ENCODE measurements at places on chromosomes 5 and 9. TPM values are rescaled to one million over a fixed set of nuclear protein-coding genes. Genes with fewer than 3 reads are reported as not detected.

GRCh38 chr5:167895899-167896659 lies 395.4 kb upstream of the WWC1 start:
- no peaks in the 10 kb centered on the region for H3K36me3 ChIP-seq
- no peak for DNase-seq
- H3K4me1 ChIP-seq = no peaks in the 10 kb centered on the region
- no peaks in the 10 kb centered on the region for H3K27me3 ChIP-seq
- H3K4me3 ChIP-seq = no peak overlapping the region

DNA sequence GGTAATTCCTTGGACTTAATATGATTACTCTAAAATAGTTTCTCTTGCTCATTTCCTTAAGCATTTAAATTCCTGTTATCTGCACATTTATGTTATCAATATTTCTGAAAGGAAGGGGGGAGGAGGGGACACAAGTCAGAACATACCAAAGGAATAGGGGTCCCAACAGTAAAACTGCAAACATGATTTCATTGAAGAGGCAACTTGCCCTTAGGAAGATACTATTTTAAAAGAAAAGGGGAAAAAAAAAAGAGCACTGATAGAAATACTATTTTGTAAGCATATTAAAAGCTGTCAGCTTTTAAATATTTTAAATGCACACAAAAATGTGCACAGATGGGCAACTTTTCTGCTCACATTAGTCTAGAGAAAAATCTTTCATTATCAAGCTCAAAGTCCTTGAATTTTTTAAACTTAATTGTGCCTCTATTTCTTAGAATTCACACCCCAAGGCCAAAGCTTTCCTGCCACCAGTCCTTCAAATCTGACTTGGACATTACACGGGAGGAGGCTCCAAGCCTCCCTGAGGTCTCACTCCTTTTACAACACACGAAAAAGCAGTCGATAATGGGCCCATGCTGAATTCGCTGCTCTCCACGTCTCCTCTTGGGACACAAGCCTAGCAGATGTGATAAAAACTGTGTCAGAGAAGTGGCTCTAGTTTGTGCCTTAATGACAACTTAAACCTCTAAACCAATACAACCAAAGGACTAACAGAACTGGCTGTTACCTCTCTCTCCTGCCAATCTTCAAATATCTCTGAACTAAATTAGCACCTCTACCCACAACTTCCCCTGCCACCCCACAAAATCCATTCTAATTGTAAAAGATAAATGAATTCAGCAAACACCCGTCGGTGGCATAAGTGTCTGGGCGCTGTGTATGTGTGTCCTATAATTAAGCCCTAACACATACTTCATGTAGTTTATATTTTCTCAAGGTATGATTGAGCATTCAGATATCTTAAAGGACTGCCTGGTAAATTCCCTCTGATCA lies 154.3 kb downstream of the DENND1A start:
- H3K4me1 ChIP-seq = peaks cover 4% of the 10 kb centered on the region
- H3K36me3 ChIP-seq = no peaks in the 10 kb centered on the region
- no peak overlapping the region for H3K4me3 ChIP-seq

GRCh38 chr9:110114086-110114858 lies 93.7 kb downstream of the C9orf152 start:
- H3K36me3 ChIP-seq = no peaks in the 10 kb centered on the region
- DNase-seq = no peak
- no peak overlapping the region for H3K27ac ChIP-seq
- H3K27me3 ChIP-seq = no peaks in the 10 kb centered on the region

- H3K36me3 ChIP-seq = no peaks in the 10 kb centered on the region
- H3K27ac ChIP-seq = no peak overlapping the region
- H3K4me3 ChIP-seq = no peak overlapping the region
- DNase-seq = peak; percentile 6
Measured at GRCh38 chr9:108468364-108468763, 387.4 kb downstream of the ACTL7B start.

GRCh38 chr5:139903450-139903794 lies 107.8 kb downstream of the PSD2 start:
- DNase-seq = no peak
- no peaks in the 10 kb centered on the region for H3K36me3 ChIP-seq
- peaks cover 2% of the 10 kb centered on the region for H3K4me1 ChIP-seq
- peak overlapping the region; percentile 32 for H3K4me3 ChIP-seq
- peaks cover 12% of the 10 kb centered on the region for H3K27me3 ChIP-seq

DNA sequence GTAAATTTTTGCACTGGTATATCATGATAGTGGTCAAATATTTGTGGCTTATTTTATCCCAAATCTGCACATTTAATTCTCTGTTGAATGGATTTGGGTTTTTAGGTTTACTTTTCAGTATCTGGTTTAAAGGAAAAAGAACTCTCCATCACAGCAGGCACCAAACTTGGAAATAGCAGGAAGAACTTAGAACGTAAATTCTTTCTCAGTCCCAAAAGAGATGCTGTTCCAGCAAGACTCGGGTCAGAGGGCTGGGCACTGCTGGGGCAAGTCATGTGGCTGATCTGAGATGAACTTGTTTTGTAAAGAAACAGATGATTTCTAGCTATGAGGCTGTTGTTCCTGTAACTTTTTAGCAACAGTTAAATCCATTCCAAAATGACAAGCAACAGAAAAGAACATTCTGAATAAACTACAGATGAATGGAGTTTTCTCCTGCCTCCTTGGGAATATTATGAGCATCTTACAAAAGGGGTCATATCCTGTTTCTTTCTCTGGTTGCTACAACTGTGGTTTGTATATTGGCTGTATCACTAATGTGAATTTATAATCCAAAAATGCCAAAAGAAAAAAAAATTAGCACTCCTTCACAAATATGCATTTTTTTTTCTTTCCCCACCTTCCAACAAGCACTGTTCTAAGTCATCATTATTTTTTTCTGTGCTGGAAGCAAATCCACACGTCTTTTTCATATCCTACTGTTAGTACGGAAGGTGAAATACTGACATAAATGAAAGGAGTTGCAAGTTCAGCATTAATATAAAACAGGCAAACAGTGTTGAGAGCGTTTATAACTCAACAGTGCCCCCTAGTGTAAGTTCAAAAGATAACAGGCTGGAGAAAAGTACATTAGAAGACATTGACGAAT lies 31.1 kb downstream of the OR2K2 start:
- no peaks in the 10 kb centered on the region for H3K4me1 ChIP-seq
- DNase-seq = peak; percentile 89
- H3K4me3 ChIP-seq = peak overlapping the region; percentile 28

- no peak overlapping the region for H3K4me3 ChIP-seq
- peaks cover 7% of the 10 kb centered on the region for H3K27me3 ChIP-seq
- no peaks in the 10 kb centered on the region for H3K4me1 ChIP-seq
- no peaks in the 10 kb centered on the region for H3K36me3 ChIP-seq
- no peak overlapping the region for H3K27ac ChIP-seq
Measured at GRCh38 chr5:181107699-181108098, 23.3 kb downstream of the OR2V1 start.

DNA sequence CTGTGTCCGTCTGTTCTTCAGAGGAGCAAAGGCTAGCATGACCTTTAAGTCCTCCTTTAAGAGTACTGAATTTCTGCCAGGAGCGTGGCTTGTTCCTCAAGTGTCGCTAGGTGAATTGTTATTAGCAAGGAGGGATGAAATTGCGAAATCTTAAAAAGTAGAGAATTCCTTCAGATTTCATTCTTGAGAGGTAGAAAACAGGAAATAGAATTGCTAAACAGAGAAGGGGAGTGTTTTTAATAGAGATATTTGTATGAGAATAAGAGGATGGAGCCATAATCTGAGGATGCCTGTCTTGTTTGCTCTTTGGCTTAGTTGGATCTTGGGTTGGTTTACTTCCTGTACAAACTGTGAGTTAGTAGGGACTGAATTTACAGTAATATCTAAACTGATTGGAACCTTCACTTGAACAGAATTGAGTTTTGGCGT lies 39.2 kb downstream of the EXOSC2 start:
- H3K4me3 ChIP-seq = no peak overlapping the region
- H3K4me1 ChIP-seq = peaks cover 2% of the 10 kb centered on the region
- H3K27me3 ChIP-seq = no peaks in the 10 kb centered on the region

- no peaks in the 10 kb centered on the region for H3K36me3 ChIP-seq
- no peaks in the 10 kb centered on the region for H3K4me1 ChIP-seq
- no peak overlapping the region for H3K27ac ChIP-seq
- H3K4me3 ChIP-seq = no peak overlapping the region
- no peak for DNase-seq
Measured at GRCh38 chr5:345404-346195, 24.1 kb downstream of the AHRR start.

DNA sequence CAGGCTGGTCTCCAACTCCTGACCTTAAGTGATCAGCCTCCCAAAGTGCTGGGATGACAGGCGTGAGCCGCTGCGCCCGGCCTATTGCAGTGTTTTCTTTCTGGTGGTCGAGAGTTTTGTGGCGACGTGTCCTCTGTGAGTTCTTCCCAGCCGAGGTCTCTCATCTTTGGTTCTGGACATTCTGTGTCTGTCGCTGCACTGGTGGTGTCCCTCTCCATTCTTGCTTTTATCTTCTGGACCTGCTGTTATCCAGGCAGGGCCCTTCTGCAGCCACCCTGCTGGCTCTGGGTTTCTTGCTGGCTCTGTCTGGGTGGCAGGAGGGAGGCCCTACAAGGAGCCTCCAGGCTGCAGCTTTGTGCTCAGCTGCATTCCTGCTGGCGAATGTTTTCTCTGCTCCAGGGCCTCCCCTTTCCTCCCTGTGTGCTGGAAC lies 49.1 kb upstream of the EXOC3 start:
- no peaks in the 10 kb centered on the region for H3K36me3 ChIP-seq
- no peak overlapping the region for H3K27ac ChIP-seq
- no peaks in the 10 kb centered on the region for H3K27me3 ChIP-seq
- no peak for DNase-seq
- H3K4me3 ChIP-seq = no peak overlapping the region
- no peaks in the 10 kb centered on the region for H3K4me1 ChIP-seq

- peak; percentile 86 for DNase-seq
- H3K27ac ChIP-seq = no peak within 1 kb of the TSS
- H3K27me3 ChIP-seq = peaks cover 41% of the 10 kb centered on the region
- no peaks in the 10 kb centered on the region for H3K36me3 ChIP-seq
- peaks cover 10% of the 10 kb centered on the region for H3K4me1 ChIP-seq
Measured at GRCh38 chr9:74496819-74497747, at the start of gene RORB. RORB (plus strand) TSS chr9:74497335; CDS start chr9:74497977, 642 bp downstream.

DNA sequence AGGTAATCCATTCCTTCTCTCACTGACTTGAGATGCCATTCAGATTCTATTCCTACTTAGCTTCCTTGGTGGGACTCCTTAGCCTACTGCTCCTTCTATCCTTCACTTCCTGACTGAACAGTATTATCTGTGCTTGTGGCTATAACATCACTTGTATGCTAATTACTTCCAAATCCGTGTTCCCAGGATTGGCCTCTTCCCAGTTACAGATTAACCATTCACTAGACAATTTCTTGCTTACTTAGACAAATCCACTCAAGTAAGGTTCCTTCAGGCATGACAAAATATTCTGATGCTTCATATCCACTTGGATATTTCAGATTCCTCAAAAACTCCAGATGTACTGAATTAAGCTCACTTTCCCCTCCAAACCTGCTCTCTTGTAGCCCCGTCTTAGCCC lies 18.3 kb downstream of the LIFR start:
- H3K36me3 ChIP-seq = no peaks in the 10 kb centered on the region
- no peak for DNase-seq
- no peaks in the 10 kb centered on the region for H3K27me3 ChIP-seq
- H3K4me3 ChIP-seq = no peak overlapping the region
- peaks cover 61% of the 10 kb centered on the region for H3K4me1 ChIP-seq

OR1L8 gene
- total RNA-seq = not detected

TMEM174 gene
- 1.1 TPM for total RNA-seq

IL33 gene
- total RNA-seq = 22.7 TPM

SMIM33 gene
- total RNA-seq = 0.13 TPM

EXOC3 gene
- 71.5 TPM for total RNA-seq
